Eye (tissue), 1 donor: ENCODE measurements at places on chromosomes 5 and 9.

DNA sequence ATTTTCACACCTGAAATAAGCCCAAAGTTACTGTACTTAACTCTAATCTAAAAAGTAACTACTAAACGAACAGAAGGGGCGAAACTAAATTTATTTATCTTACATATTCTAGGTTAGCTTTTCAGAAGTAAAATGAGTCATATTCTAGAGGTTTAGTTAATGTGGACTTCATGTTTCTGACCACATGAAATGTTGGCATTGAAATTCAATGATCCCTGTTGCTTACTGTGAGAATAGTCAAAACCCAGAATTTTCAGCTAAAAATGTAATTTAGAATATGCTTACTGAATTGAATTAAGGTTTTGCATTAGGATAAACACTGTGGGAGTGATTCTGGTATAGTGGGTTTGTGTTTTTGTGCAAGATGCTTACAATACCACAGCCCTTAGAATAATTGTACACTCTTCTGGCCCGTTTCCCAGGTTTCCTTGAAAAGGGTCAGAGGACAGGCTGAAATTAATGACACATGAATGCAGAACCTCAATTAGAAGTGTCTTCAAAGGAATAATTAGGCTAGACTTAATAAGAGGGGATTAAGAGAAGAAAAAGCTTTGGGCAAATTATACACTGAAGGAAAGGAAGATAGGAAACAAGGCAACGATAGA lies 1.4 kb upstream of the SNX18 start:
- DNase-seq: peak; percentile 80

- DNase-seq: no peak
Measured at GRCh38 chr5:107067395-107067794, 603.3 kb downstream of the EFNA5 start.

- DNase-seq: no peak
Measured at GRCh38 chr5:56129288-56129687, 103.8 kb downstream of the ANKRD55 start.

DNA sequence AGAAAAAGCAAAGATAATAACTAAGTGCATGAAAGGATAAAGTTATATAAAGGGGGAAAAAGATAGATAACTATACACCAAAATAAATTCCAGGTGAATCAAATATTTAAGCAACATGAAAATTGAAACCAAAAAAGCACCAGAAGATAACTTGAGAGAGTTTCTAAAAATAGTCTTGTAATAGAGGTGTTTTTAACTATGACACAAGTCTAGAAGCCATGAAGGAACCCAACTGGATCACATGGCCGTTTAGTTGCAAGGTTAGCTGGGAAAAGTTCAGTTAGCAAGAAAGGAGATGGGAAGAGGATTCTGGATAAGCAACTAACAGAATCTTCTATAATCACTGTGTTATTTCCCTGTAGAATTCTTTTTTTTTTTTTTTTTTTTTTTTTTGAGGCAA lies 9.2 kb upstream of the RASA1 start:
- DNase-seq: no peak

DNA sequence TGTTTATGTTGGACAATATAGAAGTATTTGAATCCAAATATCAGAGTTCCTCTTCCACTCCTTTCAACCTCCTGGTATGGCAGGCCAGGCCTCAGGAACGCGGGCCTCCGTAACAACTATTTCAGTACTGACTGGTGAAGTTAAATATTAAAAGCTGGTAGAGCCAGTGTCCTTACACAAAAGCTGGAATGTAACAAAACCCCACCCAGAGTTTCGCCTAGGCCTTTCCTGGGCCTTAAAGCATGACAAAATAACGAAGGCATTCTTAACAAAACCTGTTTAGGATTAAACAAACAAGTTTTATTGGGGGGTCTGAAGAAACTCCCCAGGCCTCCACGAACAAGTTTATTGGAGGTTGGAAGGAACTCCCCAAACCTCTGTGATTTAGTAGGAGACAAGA lies 61.6 kb upstream of the GNE start:
- no peak for DNase-seq

- no peak for DNase-seq
Measured at GRCh38 chr9:94687451-94687850, 39.0 kb upstream of the AOPEP start.

DNA sequence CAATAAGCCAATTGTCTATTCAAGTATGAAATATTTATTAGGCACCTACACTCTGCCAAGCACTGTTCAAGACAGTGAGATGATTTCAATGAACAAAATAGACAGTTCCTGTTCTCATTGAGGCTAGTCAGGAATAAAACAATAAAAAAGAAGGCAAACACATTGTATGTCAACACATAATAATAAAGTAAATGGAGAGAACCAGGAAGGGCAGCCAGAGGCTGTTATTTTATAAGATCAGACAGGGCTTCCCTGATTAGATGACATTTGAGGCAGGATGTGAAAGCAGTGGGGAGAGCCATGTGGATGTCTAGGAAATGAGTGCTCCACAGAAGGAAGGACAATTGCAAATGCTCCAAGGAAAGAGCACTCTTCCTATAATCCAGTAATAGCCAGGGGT lies 2371.1 kb downstream of the MAT2B start:
- DNase-seq: no peak

DNA sequence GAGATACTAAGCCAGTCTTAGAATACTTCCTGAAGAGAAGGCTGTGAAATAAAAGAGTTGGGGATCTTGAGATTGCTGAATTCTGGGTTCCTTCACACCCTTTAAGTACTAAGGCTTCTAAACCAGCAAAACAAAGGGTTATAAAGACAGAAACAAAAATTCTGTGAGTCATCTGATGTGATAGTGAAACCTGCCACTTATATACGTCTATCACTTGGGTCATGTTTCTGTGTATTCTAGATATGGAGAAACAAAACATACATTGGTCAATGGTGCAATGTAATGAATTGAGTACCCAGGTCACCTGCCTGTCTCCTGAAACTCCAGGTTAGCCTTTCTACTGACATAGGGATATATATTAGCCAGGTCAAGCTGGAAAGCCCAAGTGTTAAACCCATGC lies 319.3 kb upstream of the GRAMD2B start:
- no peak for DNase-seq

GRCh38 chr5:34957857-34958690 lies 28.7 kb downstream of the DNAJC21 start:
- DNase-seq: peak; percentile 53

GRCh38 chr9:99114049-99114440 lies 9.1 kb downstream of the TGFBR1 start:
- DNase-seq: no peak

DNA sequence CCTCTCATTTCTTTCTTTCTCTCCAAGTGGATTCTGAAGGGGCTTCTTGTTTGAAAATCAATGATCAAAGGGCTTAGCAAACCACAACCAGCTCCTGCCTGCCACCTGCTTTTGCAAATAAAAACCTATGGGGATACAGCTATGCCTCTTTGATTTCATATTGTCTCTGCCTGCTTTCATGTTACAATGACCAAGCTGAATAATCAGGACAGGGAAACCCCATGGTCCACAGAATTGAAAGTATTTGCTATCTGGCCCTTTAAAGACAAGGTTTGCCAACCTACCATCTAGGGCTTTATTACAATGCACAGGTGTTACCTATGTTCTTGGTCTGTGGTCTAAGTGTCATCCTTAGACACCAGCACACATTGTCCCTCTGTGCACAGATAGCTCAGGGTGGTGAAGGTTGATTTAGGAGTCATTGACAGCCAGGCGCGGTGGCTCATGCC lies 28.8 kb upstream of the PLIN2 start:
- no peak for DNase-seq

GRCh38 chr9:8558176-8558575 lies 758.6 kb upstream of the DMAC1 start:
- no peak for DNase-seq

GRCh38 chr5:36948650-36949049 lies 72.1 kb downstream of the NIPBL start:
- DNase-seq: no peak

- no peak for DNase-seq
Measured at GRCh38 chr9:115088860-115089259, 29.1 kb downstream of the TNC start.

DNA sequence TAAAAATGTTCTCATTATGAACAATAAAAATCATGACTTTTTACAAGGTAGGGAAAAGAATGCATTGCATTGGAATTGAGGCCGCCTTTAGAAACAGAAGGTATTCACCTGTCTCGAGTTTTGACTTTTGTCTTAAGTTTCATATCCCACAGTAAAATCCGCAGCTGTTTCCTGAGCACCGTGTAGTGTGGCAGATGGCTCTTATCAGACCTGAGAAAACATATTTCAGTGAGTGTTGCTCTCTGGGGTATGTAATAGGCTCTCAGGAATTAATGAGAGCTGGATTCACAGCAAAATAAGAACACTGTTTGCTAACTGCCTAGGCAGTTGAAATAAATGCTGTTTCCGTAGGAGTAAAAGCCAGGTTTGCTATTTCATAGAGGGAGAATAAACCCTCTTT lies 221.4 kb downstream of the CFAP90 start:
- DNase-seq: no peak

- DNase-seq: peak; percentile 80
Measured at GRCh38 chr5:52428977-52429489, 358.7 kb upstream of the ITGA1 start.

DNA sequence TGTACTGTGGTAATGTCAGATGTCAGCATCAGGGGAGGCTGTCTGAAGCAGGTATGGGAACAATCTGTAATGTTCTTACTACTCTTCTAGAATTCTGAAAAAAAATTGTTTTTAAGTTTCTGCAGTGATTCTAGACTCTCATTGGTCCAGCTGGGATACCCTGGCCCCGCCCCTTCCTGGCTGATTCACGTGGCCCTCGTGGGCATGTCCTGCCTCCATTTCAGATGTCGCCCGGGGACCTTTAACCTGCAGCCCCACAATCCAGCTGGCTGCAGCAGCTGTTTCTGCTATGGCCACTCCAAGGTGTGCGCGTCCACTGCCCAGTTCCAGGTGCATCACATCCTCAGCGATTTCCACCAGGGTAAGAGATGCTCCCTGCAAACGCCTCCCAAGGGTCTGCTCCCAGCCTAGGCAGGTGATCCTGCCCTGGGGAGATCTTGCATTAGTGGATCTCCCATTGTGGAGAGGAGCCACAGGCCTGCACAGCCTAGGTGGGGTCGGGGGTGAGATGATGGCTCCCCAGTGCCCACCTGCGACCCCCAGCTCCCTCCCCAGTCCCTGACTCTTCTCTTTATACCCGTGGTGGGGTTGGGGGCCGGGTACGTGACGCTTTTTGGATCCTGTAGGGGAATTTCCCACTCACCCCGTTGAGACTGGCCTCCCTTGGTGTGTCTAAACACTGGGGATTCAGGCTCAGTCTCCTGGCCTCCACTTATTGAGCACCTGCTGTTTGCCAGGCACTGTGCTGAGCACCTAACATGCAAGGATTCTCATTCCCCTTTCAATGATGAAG lies 36.5 kb downstream of the LAMC3 start:
- no peak for DNase-seq

GRCh38 chr5:72940082-72940481 lies 15.8 kb upstream of the FCHO2 start:
- DNase-seq: no peak

DNA sequence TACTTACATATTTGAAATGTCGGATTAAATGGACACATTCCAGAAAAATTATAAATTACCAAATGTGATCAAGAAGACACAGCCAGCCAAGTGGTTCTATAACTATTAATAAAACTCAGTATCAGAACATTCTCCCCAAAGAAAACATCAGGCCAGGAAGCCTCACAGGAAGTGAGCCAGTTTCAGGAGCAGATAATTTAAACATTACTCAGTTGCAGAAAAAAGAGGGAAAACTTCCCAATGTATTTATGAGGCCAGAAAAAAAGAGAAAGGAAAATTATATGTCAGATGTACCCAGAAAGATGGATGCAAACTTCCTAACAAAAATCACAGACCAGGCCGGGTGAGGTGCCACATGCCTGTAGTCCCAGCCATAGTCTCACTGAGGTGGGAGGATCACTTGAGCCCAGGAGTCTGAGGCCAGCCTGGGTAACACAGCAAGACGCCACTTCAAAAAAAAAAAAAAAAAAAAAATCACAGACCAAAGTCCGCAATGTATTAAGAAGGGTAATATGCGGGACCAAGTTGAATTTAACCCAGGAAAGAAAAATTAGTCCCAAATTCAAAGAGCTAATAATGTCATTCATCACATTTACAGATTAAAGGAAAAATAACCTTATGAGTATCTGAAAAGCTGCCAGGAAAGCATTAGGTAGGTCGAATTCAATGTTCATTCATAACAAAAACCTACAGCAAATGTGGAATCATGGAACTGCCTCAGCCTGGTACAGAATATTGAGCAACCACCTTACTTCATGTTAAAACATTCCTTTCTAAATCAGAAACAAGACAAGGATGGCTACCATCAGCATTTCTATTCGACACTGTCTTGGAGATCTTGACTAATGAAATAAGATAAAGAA lies 37.2 kb upstream of the NRARP start:
- DNase-seq: no peak

DNA sequence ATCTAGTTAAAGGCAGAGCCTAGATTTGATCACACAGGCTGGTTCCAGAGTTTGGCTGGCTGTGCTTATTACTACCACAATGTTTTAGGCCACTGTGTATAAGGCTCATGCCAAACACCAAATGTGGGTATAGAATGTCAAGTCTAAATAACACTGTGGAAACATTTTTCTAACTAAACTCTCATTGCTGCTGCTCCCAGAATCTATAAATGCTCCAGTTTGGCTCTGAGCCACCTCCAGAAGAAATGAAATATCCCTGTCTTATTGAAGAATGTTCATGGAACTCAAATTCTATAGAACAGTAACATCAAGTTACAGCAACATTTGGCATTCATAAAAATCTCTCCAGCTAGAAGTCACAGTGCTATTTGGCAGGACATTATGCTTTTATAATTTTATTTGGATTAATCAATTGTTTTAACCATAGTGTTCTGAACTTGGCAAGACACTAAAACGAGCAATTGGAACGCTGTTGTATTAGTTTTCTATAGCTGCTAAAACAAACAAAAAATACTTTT lies 178.1 kb upstream of the COX7C start:
- peak; percentile 57 for DNase-seq

DNA sequence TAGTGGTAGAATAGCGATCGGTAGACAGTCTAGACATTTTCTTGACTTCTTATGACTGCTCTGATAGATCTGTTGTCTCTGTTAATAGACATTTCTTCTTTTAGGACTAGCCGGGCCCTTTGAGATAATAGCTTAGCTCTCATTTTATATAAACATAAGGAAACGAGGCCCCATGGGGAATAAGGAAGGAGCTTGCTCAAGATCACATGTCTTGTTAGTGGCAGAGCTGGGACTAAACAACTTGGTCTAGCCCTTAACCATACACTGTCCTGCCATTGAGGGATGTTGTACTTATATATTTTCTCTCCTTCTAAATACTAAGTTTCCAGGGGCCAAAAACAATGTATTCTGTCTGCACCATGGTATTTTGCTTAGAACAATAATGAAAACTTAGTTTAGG lies 140.0 kb downstream of the GCNT1 start:
- DNase-seq: no peak

GRCh38 chr9:131379056-131379455 lies 14.8 kb upstream of the PRRC2B start:
- DNase-seq: no peak

- DNase-seq: no peak
Measured at GRCh38 chr5:58496488-58496887, 5.3 kb downstream of the GAPT start.
